ACHN (cell line): ENCODE measurements at places on chromosomes 4 and X.

- no peak for DNase-seq
Measured at GRCh38 chrX:617891-618290, 12.7 kb upstream of the SHOX start.

GRCh38 chrX:115913575-115913974 lies 257.0 kb upstream of the AGTR2 start:
- DNase-seq = no peak

DNA sequence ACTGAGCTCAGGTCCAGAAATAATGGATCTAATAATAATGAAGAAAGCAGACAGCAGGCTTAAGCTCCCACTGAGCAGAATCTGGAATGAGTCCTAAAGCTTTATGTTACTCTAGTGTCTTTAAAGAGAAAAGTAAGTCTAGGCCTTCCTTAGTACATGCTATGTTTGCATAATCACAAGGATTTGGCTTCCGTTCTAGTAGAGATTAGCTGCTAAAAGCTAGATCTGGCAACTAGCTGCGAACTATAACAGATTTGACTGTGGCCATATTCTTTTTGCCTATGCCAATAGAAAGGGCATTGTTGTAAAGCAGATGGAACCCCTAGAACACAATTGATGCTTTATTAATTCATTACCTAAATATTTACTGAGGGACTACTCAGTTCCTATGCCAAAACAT lies 19.0 kb downstream of the COX7B2 start:
- DNase-seq = no peak

DNA sequence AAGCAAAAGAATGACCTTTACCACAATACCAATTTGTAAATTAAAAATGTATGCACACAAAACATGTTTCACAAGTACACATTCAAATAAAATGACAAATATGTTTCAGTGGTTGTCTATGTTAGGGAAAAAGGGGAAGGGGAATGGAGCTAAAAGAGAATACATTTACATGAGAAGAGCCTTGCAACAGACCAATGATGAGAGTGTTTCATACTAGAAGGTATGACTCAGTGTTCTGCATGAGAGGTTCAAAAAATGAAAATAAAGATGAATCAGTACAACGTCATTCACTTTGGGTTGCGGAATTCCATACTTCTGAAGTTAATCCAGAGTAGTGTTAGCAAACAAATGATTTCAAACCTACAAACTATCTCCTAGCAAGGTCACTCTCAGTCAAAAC lies 51.7 kb downstream of the RPGR start:
- DNase-seq = peak; percentile 78

DNA sequence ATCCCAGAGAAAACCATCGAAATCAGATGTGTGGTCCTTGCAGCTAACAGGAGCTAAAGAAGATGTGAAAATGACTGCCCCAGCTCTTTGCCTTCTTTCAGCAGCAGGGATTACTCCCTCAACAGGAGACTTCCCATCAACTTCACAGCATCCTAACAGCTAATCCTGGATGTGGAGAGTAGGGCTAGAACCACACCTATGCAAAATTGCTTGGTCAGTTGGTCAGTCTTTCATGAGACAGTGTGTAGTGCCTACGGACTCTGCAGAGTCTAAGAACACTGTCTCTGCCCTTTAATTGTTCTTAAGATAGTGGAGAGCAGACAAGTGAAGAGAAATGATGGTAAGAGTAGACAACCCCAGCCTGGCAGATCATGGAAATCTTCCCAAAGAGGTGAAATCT lies 133.5 kb downstream of the COL4A6 start:
- no peak for DNase-seq

- no peak for DNase-seq
Measured at GRCh38 chrX:71168134-71168533, 23.5 kb downstream of the NLGN3 start.

DNA sequence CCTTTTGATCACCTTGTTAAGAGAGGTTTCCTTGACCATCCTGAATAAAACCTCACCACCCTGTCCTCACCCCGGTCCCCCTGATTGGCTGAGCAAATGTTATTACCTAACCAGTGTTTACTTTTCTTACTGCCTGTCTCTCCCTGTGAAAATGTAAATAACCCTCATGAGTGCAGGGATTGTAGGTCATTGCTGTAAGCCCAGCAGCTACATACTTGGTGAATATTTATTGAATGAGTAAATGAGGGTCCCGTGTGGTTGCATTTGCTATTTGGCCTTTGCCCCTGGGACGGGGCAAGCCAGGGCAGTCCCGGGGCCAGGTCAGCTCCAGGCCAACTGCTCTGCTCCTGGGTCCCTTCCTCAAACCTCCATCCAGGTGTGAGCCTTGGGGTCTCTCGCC lies 55.5 kb upstream of the CLCN4 start:
- DNase-seq = no peak

- DNase-seq = no peak
Measured at GRCh38 chrX:142702749-142703148, 323.0 kb upstream of the SPANXN4 start.

GRCh38 chr4:26171501-26171900 lies 149.3 kb upstream of the RBPJ start:
- DNase-seq = no peak

DNA sequence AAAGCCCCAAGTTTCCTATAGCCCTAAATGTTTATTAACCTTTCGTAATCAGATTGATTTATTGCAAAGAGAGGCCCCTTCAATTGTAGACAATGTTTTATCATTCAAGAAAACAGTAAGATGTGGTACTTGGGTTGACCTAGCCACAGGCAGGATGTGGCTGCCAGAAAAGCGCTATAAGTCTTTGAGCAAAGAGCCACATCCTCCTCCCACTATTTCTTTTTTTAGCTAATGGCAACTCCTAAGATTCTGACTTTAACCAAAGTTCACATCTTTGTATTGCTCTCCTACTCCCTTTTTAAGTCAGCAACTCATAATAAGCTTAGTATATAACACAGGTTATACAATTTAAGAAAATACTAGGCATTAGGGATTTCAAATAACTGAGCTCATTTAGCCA lies 70.7 kb upstream of the PPP3CA start:
- DNase-seq = no peak

GRCh38 chr4:3255611-3256186 lies 6.7 kb downstream of the MSANTD1 start:
- no peak for DNase-seq
